OCI-LY7 (cell line): ENCODE measurements at places on chromosomes 3 and 15.

- no peak for DNase-seq
Measured at GRCh38 chr3:10315771-10316344, 5.1 kb downstream of the SEC13 start.

DNA sequence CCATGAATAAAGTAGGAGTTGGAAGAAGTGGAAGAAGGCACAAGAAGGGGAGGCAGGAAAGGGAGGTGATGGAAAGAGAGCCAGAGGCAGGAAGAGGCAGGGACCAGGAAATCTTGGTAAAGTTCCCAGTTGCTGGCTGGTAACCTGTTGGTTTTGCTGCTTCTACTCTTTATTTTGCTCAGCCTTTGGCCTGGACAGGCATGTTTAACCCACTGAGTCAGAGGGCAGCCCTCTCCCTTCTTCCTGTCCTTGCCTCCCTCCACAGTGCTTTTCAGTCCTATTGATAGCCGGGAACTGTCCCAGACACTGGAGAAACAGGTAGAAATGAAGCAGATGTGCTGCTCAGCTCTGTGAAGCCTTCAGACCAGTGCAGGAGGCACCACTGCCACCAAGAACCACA, 43.4 kb upstream of the APEH start:
- DNase-seq: no peak

DNA sequence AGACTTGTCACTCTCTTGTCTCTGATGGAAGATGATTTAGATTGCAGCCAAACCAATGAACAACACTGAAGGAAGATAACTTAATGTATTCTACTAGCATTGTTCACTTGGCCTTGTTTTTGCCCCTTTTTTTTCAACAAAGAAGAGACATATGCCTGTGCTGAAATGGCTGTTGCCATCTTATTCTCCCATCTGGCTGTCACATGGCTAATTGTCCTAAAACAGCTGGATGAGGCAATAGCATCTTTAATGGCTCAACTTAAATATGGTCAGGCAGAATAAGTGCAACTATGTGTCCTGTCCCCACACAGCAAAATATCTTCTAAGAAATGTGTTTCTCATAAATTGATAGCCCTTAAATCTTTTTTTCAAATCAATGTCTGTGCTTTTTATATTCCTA, 576.9 kb downstream of the TUSC7 start:
- DNase-seq: no peak

DNA sequence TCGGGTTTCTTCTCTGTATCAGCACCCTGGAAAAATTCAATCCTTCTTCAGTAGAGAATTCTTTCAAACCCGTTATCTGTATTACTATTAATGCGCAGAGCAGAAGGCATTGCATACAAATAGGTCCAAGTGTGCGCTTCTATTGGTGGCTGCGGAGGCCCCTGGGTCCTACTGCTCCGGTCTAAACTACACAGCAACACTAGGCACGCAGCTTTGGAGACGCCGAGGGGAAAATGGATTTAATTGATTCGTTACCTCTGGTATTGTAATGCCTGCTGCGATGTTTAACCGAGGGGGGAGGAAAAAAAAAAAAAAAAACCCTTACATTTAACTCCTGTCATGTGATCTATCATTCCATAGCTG, at the start of gene ROBO1:
ROBO1 (minus strand) TSS at position 94 of the 363 bp plus-strand sequence.
- no peak for DNase-seq

DNA sequence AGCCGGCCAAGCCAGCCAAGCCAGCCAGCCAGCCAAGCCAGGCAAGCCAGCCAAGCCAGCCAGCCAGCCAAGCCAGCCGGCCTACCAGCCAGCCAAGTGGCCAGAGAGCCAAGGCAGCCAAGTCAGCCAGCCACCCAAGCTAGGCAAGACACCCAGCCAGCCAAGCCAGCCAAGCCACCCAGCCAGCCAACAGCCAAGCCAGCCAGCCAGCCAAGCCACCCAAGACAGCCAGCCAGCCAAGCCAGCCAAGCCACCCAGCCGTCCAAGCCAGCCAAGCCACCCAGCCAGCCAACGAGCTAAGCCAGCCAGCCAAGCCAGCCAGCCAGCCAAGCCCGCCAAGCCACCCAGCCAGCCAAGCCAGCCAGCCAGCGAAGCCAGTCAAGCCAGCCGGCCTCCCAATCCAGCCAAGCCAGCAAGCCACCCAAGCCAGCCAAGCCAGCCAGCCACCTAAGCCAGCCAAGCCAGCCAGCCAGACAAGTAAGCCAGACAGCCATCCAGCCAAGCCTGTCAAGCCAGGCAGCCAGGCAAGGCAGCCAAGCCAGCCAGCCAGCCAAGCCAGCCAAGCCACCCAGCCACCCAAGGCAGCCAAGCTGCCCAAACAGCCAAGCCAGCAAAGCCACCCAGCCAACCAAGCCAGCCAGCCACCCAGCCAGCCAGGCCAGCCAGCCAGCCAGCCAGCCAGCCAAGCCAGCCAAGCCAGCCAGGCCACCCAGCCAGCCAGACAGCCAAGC, 200.5 kb downstream of the GOLGA6L6 start:
- no peak for DNase-seq

- DNase-seq: no peak
Measured at GRCh38 chr3:157101486-157101885, 58.5 kb downstream of the CCNL1 start.

- no peak for DNase-seq
Measured at GRCh38 chr15:72197460-72198355, at the start of gene GRAMD2A. GRAMD2A (minus strand) TSS chr15:72197787.

DNA sequence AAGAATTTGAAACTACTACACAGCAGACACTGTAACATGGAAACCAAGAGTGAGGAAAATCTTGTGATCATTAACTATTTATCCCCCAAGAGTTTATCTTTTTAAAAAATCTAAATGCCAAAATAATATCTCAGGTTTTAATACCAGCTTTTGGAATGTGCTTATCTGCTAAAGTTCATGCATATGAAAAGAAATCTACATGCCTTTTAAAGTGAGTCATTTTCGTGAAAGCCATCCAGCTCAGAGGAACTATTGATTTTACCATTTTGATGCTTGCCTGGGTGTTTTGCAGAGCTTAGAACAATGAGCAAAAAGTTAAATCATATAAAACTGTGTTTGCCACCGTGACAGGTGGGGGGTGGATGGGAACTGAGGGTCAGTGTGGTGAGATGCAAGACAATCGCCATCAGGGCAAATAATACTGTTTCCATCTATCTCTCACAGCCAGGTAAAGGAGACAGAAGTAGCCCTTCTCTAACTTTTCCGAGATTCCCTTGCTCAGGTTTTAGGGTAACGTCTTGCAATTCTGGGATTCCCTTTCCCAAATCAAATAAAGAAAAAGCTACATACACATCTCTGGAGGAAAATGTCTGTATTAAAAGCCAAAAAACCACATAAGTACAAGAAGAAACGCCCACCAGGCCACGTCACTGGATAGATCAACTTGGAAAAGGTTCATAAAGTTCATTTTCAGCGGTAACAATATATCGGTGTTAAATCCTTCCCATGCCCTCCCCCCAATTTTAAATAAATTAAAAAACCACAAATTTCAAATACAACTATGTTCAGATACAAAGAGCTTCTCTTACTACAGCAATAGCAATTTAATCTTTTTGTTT, 2.0 kb downstream of the TMEM158 start:
- no peak for DNase-seq

- no peak for DNase-seq
Measured at GRCh38 chr15:70385711-70386110, 288.0 kb upstream of the TLE3 start.

DNA sequence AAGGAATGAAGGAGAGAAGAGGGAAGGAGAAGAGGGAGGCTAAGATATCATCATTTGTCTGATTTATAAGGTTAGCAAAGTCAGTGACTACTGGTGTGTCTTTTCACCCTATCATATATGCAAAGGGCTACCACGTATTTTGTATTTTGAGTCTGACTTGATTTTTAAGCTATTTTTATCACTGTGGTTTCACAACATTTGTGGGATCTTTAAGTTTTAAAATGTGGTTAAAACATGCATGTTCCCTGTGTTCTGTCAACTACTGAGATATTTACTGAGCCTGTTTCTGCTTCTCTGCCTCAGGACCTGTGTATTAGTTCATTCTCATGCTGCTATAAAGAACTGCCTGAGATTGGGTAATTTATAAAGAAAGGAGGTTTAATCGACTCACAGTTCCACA, 22.5 kb upstream of the SPTSSB start:
- DNase-seq: no peak

DNA sequence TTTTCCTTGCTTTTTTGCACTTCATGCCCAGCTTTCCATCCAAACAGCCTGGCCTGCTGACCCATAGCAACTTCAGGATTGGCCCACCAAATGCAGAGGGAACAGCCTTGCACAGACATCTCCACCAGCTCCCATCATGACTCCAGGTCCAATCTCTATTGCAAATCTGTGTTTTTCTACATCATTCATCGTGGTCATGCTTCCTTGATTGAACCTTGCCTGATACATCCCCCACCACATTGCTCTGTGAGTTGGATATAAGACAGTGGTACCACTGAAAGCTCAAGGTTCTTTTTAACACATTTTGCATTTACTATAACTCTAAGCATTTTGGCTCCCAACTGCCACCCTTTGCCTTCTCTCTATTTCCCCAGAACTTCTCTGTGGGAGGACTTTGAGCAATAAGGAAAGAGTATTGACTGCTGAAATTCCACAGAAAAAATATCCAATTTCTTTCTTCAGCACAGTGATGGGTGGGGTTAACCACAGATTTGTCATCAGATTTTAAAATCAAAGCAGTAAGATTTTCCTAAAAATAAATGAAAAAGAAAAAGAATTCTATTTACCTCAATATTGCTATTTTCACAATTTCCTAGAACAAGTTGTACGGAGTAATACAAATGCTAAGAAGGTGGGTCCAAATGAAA, 114.6 kb upstream of the GALNT15 start:
- no peak for DNase-seq

- no peak for DNase-seq
Measured at GRCh38 chr15:61106044-61106834, 122.9 kb downstream of the RORA start.

- no peak for DNase-seq
Measured at GRCh38 chr3:133127381-133127780, 89.2 kb downstream of the TMEM108 start.

DNA sequence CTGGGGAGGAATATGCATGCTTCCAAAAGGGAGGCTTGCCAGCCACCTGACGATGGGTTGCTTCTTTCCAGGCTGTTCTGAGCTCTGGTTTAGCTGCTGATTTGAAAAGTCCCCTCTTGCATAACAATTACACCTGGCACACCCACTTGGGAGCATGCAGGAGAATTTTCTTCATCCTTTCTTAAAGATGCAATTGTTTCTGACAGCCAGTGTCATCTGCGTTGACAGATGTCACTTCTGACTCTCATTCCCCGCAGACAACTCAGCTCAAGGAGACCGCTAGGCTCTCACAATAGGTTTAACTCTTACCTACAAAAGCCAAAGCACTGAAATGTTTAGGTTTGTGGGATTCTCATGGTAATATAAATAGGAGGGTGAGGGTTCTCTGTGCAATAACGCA, 185.6 kb upstream of the SYNPR start:
- DNase-seq: no peak

DNA sequence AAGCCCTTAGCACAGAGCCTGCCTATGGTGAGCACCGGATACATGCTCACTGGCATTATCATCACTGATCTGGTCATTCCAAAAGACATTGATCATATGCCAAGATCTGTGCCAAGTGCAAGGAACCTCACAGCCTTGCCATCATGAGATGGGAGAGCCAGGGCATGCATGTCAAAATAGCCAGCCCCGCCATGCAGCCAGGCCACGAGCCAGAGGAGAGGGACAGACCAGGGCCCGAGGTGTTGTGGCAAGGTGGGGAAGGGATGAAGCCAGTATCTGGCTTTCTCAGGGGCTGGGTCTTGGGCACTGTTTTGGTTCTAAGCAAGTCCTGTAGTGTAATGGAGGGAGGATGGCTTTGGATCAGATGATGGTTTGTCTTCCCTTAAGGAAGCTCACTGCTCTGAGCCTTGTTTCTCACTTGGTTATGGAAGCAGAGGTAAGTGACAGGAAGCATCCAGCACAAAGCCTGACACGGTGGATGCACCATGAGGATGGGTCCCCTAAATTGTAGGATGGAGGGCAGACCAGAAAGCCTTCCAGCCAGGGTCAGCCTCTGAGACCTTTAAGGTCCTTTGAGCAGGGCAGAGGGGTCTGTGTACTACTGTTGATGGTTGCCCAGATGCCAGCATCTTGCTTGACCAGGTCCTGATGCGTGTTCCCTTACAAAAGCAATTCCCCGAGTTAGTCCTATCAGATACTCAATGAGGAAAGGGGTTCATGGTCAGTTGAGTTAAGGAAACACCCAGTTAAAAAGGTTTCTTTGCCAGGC, 247.7 kb upstream of the TLE3 start:
- DNase-seq: no peak

DNA sequence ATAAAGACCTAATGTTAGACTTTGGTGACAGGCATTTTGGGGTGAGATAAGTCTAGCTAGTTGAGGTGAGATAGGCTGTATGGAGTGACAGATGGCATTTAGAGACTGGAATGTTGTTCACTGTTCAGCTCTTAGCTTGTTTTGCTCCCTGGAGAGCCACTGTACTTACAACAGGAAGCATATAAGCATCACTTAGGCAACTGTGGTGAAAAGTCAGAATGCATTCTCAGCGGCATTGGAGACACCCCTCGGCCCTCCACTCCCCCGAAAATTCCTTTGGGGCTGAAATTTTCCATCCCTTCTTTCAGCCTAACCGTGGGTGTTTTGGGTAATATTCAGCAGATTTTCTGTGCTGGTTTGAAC, 73.4 kb downstream of the SLCO3A1 start:
- DNase-seq: no peak

GRCh38 chr15:29088666-29089065, 181.0 kb downstream of the NSMCE3 start:
- no peak for DNase-seq

DNA sequence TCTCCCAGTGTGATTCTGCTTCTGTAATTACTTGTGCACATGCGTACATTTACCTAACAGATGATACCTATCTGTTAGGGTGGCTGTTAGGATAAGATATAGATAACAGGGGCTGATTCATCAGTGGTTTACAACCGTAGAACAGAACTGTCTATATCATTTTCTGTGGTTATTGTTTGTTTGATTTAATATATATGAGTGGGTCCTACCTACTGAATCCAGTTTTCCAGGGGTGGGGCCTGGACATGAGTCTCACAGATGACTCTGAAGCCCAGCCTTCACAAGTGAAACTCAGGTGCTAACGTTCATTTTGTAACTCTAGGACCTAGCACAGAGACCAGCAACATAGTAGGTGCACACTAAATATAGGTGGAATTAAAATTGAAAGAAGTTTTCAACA, 10.4 kb upstream of the ACAP2 start:
- no peak for DNase-seq

DNA sequence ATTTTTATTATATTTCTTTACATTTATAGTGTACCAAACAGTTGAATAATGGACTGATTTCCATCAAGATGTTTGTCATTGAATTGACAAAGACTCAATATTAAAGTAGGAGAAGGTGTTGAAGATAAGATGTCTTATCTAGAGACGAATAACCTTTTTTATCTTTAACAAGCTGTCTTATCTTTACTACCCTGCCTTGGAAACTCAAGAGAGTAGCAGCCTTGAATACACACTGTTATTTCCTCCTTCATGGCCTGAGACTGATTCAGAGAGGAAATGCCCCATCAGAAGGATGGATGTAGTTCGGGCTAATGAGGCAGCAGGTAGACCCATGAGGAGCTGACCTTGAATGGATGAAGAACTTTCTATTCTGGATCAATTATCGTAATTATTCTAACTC, 365.1 kb upstream of the SEMA6D start:
- DNase-seq: no peak
